Glutamatergic neuron (in vitro differentiated cells): ENCODE measurements at places on chromosomes 5 and 9.

DNA sequence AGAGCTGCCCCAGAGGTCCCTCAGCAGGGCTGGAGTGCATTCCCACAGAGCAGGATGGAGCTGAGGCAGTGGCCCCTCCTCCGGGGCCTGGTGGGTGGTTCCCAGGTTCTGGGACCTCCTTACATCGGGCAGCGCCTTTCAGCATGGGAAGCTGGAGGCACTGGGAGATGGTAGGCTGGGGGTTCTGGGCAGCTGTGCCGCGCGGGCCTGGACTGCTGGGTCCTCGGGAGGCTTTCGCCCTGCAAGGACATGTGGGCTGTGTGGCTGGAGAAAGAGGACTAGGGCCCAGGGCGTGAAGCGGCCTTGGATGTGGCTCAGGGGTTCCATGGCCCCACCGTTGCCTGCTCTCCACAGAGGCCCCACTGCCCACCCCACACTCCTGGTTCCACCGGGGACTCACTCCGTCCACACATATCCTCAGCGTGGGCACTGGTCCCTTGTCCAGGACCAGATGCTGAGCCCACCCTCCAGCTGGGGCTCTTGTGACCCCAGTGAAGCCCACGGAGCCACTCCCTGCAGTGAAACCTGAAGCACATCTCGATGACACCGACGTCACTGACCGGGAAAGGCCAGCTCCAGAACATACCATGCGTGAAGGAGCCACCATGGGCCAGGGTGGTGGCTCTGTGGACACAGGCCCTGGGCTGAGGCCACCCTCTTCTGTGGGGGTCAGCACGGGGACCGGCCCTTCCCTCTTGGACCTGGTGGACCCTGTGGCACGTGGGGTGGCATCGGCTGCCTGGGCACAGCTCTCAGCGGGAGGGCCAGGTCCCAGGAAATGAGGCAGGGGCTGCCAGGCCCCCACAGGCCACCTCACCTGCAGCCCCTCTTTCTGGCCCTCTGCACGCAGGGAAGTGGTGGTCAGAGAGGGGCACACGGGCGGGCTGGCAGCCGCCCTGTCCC lies 31.5 kb upstream of the NKD2 start:
- DNase-seq = no peak

- DNase-seq = no peak
Observed at GRCh38 chr5:59003124-59003523, 420.2 kb downstream of the RAB3C start.

DNA sequence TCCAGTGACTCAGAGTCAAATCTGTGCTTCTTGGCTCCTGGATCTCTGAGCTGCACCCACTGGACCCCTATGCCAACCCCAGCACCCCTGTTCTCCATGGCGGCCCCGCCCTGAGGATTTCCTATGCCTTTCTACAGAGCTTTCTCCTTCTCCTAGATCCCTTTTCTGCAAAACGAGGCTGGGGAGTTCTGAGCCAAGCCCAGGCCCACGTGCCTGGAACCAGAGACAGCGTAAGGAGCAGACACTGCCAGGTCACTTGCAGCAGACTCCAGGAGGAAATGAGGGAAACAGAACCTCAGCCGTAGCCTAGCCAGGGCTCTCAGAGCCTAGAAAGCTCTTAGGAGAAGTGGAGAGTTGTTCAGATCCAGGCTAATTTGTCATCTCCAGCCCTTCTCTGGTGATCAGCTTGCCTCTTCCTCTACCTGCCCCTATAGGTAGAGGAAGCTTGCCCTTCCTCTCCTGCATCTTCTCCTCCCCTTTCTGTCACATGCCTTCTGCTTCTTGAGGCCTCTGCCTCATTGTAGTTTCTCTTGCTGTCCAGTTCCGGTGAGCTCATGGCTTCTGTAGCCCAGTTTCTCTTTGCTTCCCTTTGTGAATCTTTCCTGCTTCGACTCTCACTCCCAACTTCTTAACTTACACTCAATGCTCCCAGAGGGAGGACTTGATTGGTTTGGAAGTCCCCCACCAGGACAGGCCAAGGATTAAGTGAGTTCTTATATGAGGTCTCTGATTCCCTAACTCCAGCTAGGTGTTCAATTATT lies 163.4 kb downstream of the RGS3 start:
- no peak for DNase-seq

GRCh38 chr5:119524485-119524884 lies 72.2 kb downstream of the HSD17B4 start:
- DNase-seq = no peak

- DNase-seq = no peak
Observed at GRCh38 chr5:36730537-36731216, 124.3 kb downstream of the SLC1A3 start.

- no peak for DNase-seq
Observed at GRCh38 chr5:154395407-154396106, 50.2 kb upstream of the SAP30L start.

- DNase-seq = no peak
Observed at GRCh38 chr5:151101746-151102145, 20.9 kb upstream of the TNIP1 start.

DNA sequence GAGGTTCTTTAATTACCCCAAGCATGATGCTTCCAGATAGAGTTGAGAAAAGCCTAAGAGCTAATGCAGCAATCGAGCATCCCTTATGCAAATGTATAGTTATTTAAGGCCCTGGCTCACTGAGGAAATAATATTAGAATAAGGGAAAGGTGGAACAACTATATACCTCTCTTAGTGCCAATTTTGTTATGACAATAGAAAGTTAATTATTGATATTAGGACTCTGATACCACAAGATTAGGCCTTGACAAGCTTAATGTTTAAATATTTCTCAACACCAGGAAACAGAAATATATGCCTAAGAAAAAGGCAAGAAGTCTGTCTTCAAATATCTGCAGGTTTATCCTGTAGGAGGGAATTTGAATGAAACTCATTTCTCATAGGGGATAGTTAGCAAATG lies 371.0 kb downstream of the PRELID2 start:
- DNase-seq = no peak

GRCh38 chr5:153153086-153153485 lies 337.4 kb upstream of the GRIA1 start:
- DNase-seq = no peak
